ENCODE measurements at places on chromosomes 3 and 15. TPM values are rescaled to one million over a fixed set of nuclear protein-coding genes. Genes with fewer than 3 reads are reported as not detected.

GRCh38 chr15:67033571-67034044, 31.8 kb upstream of the SMAD3 start:
- DNase-seq: no peak

DNA sequence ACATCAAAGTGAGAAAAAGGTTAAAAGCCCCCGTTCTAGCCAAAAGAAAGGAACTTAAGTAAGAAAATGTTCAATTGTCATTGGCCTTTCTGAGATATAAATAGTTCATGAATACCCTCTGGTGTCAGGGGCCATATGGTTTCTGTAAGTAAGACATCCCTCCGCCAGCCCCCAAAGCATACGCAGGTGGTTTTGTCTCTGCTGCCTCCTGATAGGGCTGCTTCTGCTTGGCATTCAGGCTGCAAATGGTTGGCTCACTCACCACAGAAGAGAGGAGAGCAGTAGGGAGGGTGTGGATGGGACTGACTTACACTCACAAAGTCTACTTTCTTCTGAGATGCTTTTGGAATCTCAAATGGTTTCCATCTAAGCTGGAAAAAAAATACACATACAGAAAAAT, 29.8 kb downstream of the HGD start:
- DNase-seq: no peak

- DNase-seq: no peak
Measured at GRCh38 chr3:171933441-171933840, 90.3 kb downstream of the TMEM212 start.

DNA sequence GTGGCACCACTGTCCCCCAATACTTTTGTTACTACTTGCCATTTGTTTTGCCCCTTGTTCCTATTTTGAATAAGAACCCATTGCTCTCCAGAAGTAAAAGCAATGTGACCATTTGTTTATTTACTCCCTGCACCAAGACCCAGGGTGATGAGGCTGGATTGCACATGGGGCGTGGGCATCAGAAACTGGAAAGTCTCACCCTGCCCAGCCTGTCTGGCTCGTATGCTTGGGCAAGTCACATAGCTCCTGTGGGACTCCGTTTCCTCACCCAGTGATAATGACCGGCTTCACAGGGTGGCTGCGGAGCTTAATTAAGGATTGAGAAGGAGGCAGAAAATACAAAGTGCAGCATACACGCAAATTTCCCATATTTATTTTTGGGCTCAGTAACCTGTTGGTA, 167.7 kb upstream of the ICE2 start:
- DNase-seq: no peak

- DNase-seq: no peak
Measured at GRCh38 chr15:23648920-23649515, 1.4 kb upstream of the MAGEL2 start.

DNA sequence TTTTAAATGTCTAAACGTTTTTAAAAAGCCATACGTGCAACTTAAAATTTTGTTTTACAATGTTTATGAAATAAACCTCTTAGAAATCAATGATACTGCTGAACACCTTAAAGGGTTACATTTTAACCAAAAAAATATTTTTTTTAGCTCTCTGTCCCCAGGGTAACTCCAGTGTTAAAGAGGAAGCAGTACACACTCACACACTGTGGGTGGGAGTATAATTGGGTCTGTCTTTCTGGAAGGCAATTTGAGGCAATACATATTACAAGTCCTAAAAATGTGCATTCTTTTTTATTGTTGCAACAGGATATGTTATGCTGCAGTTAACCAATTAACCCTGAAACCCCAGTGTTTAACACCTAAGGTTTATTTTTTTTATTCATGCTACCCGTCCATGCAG, 34.1 kb downstream of the WHAMM start:
- no peak for DNase-seq

- no peak for DNase-seq
Measured at GRCh38 chr3:62065985-62066693, 307.2 kb downstream of the FEZF2 start.

Gene DUOX2
- polyA plus RNA-seq: 0.04 TPM

Gene MOBP
- 0.09 TPM for polyA plus RNA-seq
